ENCODE measurements at places on chromosomes 13 and 19. TPM values are rescaled to one million over a fixed set of nuclear protein-coding genes. Genes with fewer than 3 reads are reported as not detected.

- H3K27me3 ChIP-seq: no peaks in the 10 kb centered on the region
- peak; percentile 80 for DNase-seq
- H3K27ac ChIP-seq: no peak overlapping the region
- H3K4me3 ChIP-seq: peak overlapping the region; percentile 17
- H3K36me3 ChIP-seq: no peaks in the 10 kb centered on the region
Observed at GRCh38 chr19:6862673-6863078, 24.7 kb upstream of the ADGRE1 start.

DNA sequence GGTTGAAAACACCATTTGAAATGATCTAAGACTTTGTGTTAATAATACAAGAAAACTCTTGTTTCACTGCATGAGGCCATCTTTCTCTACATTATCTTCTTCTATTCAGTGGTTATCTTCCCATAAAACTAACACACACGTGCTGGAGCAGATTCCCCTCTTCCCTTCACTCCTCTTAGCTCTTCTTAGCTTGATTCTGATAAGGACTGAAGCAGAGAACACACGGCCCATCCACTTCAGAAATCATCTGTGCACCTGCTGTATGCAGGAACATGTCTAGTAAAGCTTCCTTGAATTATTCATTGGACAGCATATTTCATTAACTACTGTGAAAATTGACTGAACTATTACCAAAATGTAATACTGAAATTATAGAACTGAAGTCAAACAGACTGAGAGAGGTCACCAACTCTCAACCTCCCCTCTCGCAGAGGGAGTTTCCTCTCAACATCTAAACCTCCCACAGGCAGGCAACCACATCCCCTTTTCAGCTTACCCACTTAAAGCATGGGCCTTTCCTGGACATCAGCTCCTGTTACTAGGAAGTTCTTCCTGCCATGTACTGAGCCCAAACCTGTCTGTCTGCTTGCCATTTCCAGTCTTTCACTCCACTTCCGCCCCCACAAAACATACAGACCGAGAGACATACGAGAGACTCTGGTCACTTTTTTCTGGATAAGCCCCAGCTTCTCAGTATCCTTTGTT, 113.9 kb downstream of the CRYL1 start:
- peaks cover 5% of the 10 kb centered on the region for H3K36me3 ChIP-seq
- DNase-seq: no peak
- no peaks in the 10 kb centered on the region for H3K27me3 ChIP-seq
- no peak overlapping the region for H3K27ac ChIP-seq
- H3K4me1 ChIP-seq: no peaks in the 10 kb centered on the region
- no peak overlapping the region for H3K4me3 ChIP-seq

DNA sequence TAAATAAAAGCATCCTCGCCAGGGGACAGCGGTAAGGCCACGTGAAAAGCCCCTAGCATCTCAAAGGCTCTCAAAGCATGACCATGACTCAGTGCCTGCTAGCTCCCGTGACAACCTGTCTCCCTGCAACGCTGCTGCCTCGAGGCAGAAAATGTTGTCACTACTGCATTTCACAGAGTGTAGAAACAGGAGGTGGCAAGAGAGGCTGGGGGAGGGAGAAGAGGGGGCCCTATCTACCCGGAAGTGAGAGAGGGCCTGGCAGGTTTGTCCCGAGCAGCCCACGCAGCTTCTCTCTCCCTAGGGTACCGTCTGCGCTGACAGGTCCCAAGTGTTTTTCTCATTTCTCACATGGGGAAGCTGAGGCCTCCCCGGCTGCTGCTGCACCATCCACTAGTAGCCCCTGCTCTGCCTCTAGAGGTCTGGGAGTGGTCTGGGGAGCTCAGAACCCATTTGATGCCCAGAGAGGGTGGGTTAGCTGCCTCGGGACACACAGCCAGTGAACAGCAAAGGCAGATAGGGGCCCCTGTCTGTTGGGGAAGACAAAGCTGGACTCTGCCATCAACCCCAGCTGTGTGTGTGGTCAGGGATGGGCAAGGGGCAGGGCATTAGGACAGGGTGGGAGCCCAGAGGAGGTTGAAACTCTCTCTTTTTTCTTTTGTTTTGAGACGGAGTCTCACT, 3.7 kb downstream of the TINCR start:
- H3K27me3 ChIP-seq: no peaks in the 10 kb centered on the region
- H3K4me3 ChIP-seq: no peak overlapping the region
- DNase-seq: no peak
- no peaks in the 10 kb centered on the region for H3K36me3 ChIP-seq
- no peaks in the 10 kb centered on the region for H3K4me1 ChIP-seq

- H3K4me1 ChIP-seq: no peaks in the 10 kb centered on the region
- peaks cover 4% of the 10 kb centered on the region for H3K36me3 ChIP-seq
- no peak overlapping the region for H3K4me3 ChIP-seq
- no peaks in the 10 kb centered on the region for H3K27me3 ChIP-seq
- H3K27ac ChIP-seq: no peak overlapping the region
- DNase-seq: no peak
Observed at GRCh38 chr19:49631014-49631588, 8.8 kb downstream of the RRAS start.

The CBARP gene
- total RNA-seq: 0.05 TPM

- H3K27ac ChIP-seq: no peak within 1 kb of the TSS
- H3K4me1 ChIP-seq: no peaks in the 10 kb centered on the region
- DNase-seq: no peak
- H3K27me3 ChIP-seq: no peaks in the 10 kb centered on the region
- no peak within 1 kb of the TSS for H3K4me3 ChIP-seq
- no peaks in the 10 kb centered on the region for H3K36me3 ChIP-seq
Observed at GRCh38 chr19:543910-544608, at the start of gene GZMM. Gene GZMM, plus strand, starts transcription at chr19:544053. Its CDS starts 19 bp downstream, at chr19:544072.

The MAP4K1 gene
- 1.8 TPM for total RNA-seq

The ANKLE1 gene
- total RNA-seq: 43.2 TPM

- H3K4me3 ChIP-seq: peak overlapping the region; percentile 53
- peak overlapping the region; percentile 61 for H3K27ac ChIP-seq
- no peaks in the 10 kb centered on the region for H3K36me3 ChIP-seq
- H3K4me1 ChIP-seq: peaks cover 14% of the 10 kb centered on the region
Observed at GRCh38 chr19:13795595-13796300, 505 bp downstream of the ZSWIM4 start.

DNA sequence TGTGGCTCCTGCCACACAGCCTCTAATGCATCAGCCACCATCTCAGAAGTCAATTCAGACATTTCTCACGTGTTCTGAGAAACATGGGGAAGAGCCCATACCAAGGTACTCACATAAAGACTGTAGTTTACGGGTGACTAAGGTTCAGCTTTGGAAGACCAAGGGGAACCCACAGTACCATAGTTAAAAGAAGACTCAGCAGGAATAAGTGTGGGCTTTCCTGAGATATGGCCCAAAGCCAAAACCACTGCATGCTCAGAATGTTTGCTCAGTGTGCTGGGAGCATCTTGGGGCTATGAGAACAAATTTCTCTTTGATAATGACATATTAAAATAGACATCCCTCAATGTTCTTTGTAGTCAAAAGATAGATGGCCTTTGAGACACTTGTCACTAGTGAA, 283.8 kb downstream of the DCT start:
- no peak overlapping the region for H3K27ac ChIP-seq
- no peaks in the 10 kb centered on the region for H3K27me3 ChIP-seq
- no peak for DNase-seq
- H3K4me1 ChIP-seq: peaks cover 5% of the 10 kb centered on the region
- no peaks in the 10 kb centered on the region for H3K36me3 ChIP-seq
- H3K4me3 ChIP-seq: no peak overlapping the region
